ENCODE measurements at places on chromosomes 7 and 10. TPM values are rescaled to one million over a fixed set of nuclear protein-coding genes. Genes with fewer than 3 reads are reported as not detected.

- no peak for DNase-seq
Measured at GRCh38 chr7:142886866-142887265, 1.3 kb upstream of the TRPV6 start.

Gene OPALIN
- not detected for total RNA-seq

- no peak for DNase-seq
Measured at GRCh38 chr7:31432176-31432575, 81.7 kb upstream of the ITPRID1 start.

DNA sequence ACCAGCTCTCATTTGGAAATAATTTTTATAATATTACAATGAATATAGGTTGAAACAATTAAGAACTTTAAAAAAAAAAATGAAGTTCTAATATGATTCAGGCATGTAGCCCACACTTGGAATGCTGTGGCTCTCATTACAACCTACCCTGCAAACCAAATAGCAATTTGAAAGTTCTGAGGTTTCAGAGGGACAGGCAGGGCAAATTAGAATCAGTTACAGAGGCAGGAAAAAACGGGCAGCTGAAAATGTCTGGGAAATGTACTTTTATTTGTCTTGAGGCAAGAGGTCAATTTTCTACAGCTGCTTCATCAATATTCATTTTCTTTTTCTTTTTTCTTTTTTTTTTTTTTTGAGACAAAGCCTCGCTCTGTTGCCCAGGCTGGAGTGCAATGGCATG, 95.3 kb downstream of the PIP4K2A start:
- DNase-seq = no peak

DNA sequence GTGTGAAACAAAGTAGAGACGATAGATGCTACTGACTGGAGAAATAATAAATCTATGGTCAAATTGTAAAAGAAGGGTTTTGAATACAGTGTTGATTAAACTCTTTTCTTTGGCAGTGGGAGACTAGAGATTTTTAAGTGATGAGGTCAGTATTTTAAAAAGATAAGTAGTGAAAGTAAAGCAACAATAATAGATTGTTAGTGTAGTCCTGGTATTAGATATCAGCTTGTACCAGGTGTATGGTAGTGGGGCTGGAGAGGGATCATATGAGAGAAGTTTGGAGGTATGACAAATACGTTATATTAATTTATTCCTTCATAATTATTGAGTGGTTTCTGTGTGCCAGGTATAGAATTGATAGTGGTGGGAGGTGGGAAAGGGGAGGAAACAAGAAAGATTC, 25.2 kb downstream of the PHTF2 start:
- DNase-seq = no peak

DNA sequence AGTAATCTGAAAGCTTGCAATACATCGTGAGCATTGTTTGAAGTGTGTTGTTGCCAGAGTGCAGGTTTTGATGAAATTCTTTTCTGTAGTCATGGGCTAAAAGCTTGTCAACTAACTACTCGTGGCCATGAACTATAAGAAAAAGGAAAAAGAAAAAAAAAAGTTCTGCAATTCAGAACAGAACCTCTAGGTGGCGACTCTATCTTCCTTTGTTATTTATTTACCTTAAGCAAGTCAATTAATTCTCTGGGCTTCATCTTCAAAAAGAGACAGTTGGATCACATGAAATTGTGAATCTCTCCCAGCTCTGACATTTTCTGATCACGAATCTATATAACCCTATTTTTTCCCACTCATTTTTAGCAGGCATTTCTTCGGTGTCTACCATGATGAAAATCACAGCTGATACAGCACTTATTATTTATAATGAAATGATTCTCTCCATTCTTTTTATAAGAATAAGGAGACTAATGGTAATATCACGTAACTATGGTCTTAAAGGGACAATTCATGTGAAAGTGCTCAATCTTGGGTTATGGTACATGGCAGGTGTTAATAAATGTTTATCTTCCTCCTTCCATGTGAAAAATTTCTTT, 18.8 kb downstream of the TMEM196 start:
- DNase-seq = no peak

DNA sequence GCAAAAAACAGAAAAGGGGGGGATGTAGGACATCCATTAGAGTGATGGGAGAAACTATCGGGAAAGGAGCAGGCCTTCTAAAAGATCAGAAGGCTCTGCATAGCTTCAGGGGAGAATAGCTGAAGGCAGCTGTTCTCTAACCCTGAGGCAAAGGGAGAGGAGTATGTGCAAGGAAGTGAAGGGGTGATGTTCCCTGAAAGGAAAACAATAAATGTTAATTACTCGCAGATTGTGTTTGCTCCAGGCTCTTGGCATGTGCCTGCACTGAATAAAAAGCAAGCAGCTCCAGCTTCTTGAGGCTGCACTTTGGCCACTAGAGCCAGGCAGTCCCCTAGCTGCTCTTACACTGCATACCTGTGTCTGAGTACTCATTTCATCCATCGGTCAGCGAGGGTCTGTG, 14.4 kb upstream of the STARD3NL start:
- no peak for DNase-seq

Gene SH2D4B
- not detected for total RNA-seq

GRCh38 chr7:129949292-129950133, 3.2 kb downstream of the UBE2H start:
- no peak for DNase-seq

DNA sequence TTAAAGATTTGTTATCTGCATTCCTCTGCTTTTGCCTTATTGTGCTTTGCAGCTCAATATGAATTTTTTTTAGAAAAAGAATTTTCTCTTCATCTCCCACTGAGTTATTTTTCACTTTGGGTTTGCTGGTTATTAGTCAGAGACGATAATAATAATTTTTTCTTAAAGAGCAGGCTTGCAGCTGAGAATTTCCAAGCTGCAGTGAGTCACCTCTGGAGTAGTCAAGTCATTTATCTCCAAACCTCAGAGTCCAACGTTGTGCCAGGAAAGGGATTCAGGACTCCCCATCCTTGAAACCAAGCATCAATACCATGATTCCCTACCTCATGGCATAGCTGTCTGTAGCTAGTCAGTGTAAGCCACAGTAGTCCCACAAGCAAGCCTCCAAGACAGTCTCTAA, 15.2 kb upstream of the EGR2 start:
- no peak for DNase-seq

DNA sequence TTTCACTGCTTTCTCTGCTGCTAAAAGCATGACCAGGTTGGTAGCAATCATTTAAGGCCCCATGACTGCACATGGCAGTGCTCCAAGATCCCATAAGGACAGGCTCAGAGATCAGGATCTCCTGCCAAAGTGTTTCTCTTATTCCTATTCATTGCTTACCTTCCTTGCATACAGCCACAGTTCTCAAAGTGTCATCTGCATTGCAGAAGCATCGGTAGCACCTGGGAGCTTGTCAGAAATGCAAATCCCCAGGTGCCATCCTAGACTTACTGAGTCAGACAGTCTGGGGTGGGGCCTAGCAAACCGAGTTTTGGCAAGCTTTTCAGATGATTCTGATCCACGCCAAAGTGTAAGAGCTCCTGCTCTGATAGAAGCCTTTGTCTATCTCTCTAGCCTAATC, 489.0 kb upstream of the AUTS2 start:
- DNase-seq = no peak

Gene MEIG1
- total RNA-seq = not detected

Gene MORN4
- total RNA-seq = 11.0 TPM

DNA sequence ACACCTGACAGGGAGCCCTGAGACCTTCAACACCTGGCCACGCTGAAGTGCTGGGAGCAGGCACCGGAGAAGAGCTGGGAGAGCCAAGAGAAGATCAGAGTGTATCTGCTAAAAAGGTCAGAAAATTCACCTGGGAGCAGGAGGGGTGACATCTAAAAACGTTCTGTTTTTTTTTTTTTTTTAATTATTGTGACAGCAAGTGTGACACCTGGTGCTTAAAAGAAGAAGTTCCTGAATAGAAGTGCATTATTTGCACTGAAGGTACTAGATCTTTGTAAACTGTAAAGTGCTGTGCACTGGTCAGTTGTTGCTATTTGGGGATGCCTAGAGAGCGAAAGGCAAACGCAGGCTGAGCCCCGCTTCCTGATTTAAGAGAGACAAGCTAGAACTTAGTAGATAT, 422.0 kb downstream of the PLXNA4 start:
- no peak for DNase-seq

Gene SLC13A1
- total RNA-seq = not detected

DNA sequence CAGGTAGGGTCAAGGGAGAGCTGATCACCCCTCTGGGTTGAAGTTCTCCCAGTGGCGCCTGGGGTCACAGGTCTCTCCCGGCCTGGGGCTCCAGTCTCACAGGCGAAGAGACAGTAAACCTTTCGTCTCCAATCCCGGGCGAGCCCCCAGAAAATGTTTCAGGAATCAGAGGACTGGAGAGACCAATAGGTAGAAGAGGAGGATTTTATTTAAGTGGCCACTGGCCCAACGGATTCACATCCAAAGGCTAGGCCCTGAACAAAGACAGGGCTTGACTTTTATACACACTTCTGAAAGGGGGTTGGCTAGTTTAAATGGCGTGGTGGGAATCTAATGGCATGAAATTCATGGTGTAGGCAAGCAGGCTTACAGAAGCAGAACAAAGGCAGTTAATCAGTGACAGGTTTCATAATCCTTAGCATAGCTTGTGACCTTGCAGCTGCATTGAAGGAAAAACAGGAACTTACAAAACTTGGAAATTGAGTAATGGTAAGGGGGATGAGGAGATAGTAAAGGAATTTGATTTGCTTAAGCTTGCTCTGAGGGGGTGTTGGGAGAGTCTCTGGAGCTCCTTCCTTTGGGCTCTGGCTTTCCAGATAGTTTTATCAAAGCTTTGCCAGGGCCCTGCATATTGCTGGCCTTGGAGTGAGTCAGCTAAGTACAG, 105.5 kb downstream of the TRIM24 start:
- DNase-seq = no peak

- no peak for DNase-seq
Measured at GRCh38 chr7:17166824-17167379, 131.6 kb upstream of the AHR start.

DNA sequence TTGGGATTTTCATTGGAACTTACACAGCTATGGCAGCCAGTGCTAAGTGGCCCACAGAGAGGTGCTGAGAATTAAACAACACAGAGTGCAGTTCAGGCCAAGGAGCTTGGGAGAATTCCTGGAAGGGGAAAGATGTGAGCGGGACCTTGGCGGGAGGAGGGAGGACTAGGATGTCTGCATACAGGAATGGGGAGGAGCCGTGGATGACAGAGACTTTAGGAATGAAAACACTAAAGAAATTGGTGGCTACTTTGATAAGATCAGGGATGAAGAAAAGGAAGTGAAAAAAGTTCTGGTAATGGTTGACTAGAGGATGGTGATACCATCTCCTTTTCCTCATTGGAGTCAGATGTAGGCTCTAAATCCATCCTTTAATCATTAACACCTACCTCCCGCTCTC, 234.2 kb upstream of the FZD8 start:
- DNase-seq = no peak

GRCh38 chr7:33926535-33926934, 21.2 kb downstream of the BMPER start:
- DNase-seq = no peak

Gene SPRN
- total RNA-seq = not detected

DNA sequence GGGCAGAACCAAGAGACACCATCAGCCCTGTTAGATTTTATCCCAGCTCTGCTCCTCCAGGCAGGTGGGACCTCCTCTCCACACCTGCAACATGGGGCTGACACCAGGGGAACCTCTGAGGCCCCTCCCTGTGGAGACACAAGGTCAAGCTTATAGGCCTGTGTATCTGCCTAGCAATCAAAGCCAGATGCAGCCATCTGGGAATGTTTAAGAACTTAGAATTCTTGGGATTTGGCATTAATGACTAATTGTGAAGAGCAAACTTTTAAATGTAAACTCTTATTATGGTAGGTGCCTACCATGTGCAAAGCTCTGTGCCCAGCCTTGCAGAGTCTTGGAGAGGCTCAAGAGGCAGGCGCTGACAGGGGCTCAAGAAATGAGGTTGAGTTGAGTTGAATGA, 52.1 kb downstream of the TBATA start:
- no peak for DNase-seq

Gene CALML5
- not detected for total RNA-seq

Gene TEX47
- not detected for total RNA-seq

- DNase-seq = no peak
Measured at GRCh38 chr7:111393011-111393754, 169.1 kb downstream of the IMMP2L start.

- no peak for DNase-seq
Measured at GRCh38 chr10:124225467-124226270, 132.3 kb upstream of the CHST15 start.

DNA sequence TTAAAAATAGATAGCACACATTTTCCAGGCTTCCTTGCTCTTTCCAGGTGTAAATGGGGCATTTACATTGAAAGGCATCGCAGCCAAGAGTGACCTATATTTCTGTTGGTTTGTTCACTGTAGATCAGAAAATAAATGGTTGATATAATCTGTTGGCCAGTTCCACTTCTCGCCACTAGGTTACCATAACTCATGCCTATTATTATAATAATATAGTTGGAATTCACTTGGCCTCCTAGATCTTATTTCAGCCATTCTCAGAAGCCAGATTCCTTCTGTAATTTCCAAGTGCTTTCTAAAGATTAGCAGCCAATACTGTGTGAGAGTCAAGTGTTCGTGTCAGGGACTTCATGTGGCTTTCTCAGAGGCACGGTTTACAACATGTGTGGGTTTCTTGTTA, 179.5 kb downstream of the DNAH11 start:
- DNase-seq = no peak

DNA sequence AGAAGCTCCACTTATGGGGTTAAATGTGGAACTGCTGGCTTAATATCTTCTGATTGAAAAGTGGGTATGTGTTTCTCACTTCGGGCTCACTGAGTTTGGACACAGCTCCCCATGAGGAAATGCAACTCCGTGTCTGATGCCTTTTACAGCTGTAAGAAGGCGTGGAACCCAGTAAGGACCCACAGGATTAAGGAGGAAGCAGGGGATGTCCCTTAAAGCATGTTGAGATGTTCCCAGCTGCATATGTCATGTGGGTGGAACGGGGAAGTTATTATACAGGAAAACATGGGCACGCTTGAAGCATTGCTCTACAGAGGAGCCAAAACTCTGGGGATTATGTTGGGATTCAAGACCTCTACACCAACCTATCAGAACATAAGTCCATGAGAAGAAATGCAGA, 224.4 kb downstream of the NEBL start:
- no peak for DNase-seq

GRCh38 chr10:6607778-6608177, 27.7 kb upstream of the PRKCQ start:
- DNase-seq = no peak

DNA sequence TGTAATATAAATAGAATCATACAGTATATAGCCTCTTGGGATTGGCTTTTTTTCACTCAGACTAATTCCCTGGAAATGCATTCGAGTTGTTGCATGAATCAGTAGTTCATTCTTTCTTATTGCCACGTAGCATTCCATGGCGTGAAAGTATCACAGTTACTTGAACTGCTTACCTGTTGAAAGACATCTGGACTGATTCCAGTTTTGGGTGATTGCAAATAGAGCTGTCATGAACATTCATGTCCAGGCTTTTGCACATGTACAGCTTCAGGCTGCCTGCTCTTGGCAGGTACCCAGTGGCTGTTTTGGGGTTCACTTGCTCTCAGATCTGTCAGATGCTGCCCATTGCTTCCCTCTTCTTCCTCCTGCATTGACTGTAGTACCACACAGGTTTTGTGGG, 54.9 kb downstream of the LRGUK start:
- DNase-seq = no peak
